PC-3 (cell line): ENCODE measurements at places on chromosomes 4 and X.

GRCh38 chrX:50874876-50875275 is 35.7 kb upstream of the BMP15 start:
- DNase-seq, result no peak

GRCh38 chr4:1588306-1588705 is 95.8 kb downstream of the FAM53A start:
- DNase-seq, result no peak

- no peak for DNase-seq
These were observed 3.4 kb downstream of the OGT start for GRCh38 chrX:71536285-71536684.

DNA sequence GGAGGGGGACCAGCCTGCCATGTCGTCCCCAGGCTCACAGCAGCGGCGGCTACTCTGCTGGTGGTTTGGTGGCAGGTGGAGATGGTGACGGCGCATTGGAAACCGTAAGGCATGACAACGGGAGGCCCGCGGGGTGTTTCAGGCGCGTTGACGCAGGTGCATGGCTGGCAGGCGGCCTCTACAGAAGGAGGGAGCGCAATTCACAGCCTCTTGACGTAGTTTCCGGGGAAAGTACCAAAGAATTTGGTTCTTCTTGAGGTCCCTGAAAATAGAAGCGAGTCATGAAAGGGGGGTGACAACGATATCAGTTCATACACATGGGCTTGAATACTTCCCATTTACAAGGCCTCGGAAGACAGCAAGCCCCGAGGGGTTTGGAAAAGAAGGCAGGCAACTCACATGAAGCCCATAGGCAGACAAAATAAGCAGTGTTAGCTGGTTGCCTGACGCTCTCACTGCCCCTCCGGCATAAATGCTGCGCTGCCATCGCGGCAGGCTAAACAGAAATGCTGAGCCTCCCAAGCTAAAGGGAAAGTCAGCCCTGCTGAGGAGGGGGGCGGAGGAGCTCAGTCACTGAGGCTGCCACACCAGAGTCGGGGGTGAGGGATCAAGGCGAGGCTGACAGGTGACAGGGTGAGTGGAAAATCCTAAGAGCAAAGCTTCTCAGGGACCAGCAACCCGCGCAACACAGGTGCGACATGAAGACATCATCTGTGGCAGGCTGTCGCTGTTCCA is 52.3 kb upstream of the PDLIM3 start:
- DNase-seq, result no peak

DNA sequence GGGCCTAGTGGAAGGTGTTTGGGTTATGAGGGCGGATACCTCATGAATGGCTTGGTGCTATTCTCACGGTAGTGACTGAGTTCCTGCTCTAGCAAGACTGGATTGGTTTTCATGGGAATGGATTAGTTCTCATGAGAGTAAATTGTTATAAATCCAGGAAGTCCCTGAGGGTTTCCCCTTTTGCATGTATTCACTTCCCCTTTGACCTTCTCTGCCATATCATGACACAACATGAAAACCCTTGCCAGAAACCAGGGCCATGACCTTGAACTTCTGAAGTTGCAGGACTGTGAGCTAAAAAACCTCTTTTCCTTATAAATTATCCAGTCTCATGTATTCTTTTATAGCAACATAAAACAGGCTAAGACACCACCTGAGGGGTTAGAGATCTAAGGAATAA is 529.7 kb upstream of the RPS6KA3 start:
- no peak for DNase-seq

DNA sequence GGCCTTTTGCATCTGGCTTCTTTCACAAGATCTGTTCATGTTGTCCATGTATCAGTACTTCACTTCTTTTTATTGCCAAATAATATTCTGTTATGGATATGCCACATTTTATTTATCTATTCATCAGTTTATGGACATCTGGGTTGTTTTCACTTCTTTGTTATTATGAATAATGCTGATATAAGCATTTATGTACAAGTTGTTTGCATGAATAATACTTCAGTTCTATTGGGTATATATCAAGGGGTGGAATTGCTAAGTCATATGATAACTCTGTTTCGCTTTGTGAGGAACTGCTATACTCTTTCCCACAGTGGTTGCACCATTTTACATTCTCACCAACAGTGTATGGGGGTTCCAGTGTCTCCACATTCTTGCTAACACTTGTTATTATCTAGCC is 190.4 kb downstream of the RBMX2 start:
- no peak for DNase-seq

- DNase-seq, result no peak
These were observed 101.6 kb downstream of the KLHL8 start for GRCh38 chr4:87118826-87119225.

DNA sequence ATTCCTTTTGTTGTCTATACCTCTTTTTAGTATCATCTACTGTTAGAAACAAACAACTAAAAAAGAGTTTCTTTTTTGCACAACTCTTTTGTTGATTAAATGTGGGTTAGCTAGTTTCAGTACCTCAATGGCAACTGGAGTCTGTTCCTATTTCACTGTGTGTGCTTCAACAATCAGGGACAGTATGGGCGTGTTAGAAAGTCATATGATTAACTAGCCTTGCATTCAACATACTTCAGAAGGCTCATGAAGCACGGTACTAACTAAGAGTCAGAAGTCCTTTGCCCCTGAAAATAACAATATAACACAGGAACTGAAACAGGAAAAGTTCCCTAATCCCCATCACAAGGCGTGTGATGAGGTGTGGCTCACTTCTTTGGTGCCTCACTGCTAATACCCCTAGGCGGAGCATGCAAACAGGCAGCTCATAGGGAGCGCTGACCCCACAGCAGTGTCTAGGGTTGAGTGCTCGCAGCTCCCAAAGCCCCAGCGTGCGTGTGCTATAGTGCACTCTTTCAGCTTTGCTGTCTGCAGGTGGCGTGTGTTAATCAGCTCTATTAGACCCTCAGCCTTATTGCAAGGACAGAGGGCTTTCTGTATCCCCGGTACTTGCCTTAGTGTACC is 203.1 kb upstream of the NDST3 start:
- DNase-seq, result no peak

- DNase-seq, result no peak
These were observed 131.4 kb upstream of the NAP1L5 start for GRCh38 chr4:88828842-88829571.

GRCh38 chr4:75708218-75708691 is 16.1 kb upstream of the USO1 start:
- peak; percentile 7 for DNase-seq

- peak; percentile 60 for DNase-seq
These were observed 50.4 kb upstream of the CCDC160 start for GRCh38 chrX:134186362-134187121.

- no peak for DNase-seq
These were observed 21.0 kb upstream of the POLA1 start for GRCh38 chrX:24672701-24673190.

- DNase-seq, result no peak
These were observed 6.2 kb upstream of the RTL3 start for GRCh38 chrX:78665342-78665741.

GRCh38 chr4:78756137-78756536 is 20.0 kb upstream of the BMP2K start:
- no peak for DNase-seq

DNA sequence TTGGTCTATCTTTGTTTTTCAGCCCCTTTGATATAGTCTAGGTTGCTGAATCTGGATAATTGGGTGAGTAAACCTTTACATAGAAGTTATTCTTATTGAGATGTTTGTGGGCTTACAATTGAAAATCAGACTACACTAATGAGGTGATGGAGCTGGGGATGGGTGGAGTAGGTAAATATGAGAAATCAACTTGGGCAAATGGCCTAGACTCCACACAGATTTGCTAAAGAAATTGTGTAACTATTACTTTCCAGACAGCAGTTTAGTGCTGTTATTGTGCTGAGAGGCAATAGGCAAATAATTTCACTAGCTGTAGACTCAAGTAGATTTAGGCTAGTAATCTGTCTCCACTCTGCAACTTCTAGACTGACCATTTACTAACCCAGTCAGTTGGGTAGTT is 8.2 kb downstream of the DIAPH2 start:
- no peak for DNase-seq

DNA sequence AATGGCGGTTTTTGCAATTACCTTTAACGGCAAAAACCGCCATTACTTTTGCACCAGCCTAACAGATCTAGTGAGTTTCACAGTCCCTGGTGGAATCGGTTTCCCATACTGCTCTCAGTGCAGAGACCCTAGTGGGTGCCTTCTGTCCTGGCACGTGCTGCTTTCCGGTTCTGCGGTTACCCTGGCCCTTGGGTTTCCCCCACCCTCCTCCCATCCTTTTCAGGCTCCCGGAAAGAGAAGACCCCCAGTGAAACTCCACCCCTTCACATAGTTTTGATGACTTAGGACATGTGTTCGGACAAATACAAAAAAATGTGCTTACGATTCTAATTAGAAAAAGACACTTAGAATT is 36.9 kb downstream of the NLGN3 start:
- no peak for DNase-seq

GRCh38 chrX:101973066-101973465 is 41.2 kb upstream of the ZMAT1 start:
- no peak for DNase-seq

GRCh38 chr4:149741186-149741831 is 74.3 kb downstream of the IQCM start:
- no peak for DNase-seq

- no peak for DNase-seq
These were observed 9.9 kb downstream of the VEGFC start for GRCh38 chr4:176782794-176783193.

DNA sequence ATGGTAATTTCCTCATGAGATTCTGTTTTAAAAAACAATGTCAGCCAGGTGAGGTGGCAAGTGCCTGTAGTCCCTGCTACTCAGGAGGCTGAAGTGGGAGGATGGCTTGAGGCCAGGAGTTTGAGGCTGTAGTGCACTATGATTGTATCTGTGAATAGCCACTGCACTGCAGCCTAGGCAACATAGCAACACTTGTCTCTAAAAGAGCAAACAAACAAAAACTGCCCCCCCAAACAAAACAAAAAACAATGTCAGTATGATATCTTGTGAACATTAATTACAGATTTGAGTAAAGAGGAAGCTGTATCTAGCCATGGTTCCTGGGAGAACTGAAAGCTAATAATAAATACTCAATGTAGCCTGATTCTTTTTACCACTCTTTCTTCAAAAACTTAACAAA is 6.8 kb upstream of the MSL3 start:
- no peak for DNase-seq

- DNase-seq, result peak; percentile 54
These were observed 141.9 kb upstream of the ANXA3 start for GRCh38 chr4:78409612-78410202.

- no peak for DNase-seq
These were observed 13.7 kb downstream of the ATP5ME start for GRCh38 chr4:660401-660800.

DNA sequence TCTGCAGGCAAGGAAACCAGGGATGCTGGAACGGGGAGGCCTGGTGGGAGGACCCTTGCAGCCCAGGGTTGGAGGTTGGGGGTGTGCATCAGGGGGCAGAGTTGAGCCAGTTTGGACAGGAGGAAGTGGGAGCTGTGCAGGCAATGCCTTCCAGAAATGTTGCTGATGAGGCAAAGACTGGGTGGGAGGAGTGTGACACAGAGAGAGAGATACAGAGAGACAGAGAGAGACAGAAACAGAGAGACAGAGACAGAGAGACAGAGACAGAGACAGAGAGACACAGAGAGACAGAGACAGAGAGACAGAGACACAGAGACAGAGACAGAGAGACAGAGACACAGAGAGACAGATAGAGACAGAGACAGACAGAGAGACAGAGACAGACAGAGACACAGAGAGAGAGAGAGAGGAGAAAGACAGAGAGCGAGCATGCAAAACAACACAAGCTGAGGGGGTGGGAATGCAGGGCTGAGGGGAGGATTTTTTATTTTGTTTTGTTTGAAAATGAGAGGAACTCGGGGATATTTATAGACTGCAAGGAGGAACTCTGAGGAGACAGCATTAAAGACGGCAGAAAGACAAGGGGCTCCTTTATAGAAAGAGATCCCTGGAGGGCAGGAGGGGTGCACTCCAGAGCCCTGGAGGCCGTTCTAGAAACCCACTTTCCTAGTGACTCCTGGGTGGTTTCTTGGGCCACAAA is 1.9 kb upstream of the HAUS3 start:
- no peak for DNase-seq

DNA sequence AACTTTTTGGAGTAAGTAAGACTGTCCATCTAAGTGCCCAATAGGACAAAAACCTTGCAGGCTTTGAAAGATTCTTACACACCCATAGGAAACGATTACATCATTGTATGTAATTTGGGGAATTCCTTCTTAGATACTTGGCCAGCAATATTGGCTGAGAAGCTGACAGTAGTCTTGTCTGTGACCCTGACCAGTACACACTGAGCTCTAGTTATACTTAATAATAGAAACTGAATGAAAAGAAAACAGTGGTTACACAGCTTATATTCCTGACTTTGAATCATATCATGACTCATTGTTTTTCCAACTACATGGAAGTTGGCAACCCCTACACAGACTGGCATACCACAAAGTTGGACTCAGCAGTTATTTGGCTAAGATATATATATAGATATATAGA is 7.1 kb upstream of the TLR2 start:
- peak; percentile 88 for DNase-seq

- DNase-seq, result no peak
These were observed 1001.6 kb upstream of the IGFBP7 start for GRCh38 chr4:58111818-58112217.

GRCh38 chrX:44651358-44651757 is 108.7 kb upstream of the FUNDC1 start:
- no peak for DNase-seq

DNA sequence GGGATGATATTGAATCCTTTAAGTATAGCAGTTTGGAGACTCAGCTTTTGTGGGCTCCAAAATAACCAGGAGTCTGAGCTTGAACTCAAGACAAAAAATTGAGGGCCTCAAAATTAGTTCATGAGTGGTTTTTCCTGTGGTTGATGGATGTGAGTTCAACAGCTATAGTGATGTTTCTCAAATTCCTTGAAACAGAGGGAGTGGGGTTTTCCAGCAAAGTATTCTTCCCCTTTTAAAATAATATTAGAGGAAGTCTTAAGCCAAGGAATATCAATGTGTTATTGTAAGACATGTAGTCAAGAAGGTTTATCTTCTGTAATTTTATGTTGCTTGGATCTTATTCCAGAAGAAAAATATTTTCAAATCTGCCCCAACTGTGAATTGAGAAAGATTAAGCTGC is 10.6 kb downstream of the OTC start:
- DNase-seq, result no peak

DNA sequence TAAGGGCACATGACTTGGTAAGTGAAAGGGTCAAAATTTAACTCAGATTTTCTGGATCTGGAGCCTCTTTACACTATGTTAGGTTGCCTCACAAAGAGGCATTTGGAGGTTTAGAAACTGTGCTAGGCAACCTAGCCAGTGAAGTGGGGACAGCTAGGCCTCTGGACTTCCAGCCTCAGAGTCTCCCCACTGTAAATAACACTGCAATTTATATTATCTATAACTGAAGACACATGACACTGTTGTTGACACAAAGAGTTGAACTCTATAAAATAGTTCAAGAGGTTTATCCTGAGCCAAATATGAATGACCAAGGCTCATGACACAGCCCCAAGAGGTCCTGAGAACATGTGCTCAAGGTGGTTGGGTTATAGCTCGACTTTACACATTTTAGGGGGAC is 74.9 kb upstream of the IQCM start:
- no peak for DNase-seq
